ENCODE measurements at places on chromosomes 5 and 9.
A peak's percentile ranks its signal among the peaks of the same experiment; 100 is the strongest.

DNA sequence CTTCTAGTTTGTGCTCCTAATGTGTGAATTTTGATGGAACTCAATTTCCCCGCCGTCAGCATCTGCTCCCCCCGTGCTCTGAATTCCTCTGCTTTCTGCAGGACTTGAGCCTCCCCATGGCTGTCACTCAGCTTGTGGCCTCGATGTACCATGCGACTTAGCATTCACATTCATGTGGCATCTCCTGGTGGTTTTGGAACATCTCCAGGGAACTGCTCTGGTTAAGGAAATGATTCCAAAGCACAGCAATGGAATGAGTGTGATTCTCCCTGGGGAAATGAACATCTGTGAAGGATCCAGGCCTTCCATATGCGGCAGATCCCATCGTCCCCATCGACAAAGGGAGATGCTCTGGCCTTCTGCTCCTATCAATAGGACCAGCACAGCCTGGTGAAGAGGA lies 119.0 kb downstream of the ENTREP1 start:
- no peak for DNase-seq

DNA sequence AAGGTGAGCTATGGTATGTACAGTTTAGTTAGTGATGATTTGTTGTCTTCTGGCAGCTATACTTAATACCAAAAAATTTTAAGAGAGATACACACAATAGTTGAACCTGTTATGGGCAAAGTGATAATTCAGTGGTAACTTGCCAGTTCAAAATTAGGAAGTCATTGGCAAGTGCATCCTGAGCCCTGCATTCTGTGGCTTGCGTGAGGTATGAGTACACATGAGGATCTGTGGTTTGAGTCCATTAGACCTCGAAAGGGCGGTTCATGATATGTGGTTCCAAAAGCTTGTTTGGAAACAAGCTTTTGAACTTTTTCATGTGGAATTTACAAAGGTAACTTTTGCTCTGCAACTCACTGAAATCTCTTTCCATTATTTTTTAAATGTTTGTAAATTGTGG lies 47.0 kb downstream of the GPR21 start:
- DNase-seq, result no peak

GRCh38 chr5:149581192-149581861 lies at the start of gene ARHGEF37:
Gene ARHGEF37, plus strand, starts transcription at chr5:149581498. Its CDS starts 16,272 bp downstream, at chr5:149597770.
- DNase-seq, result peak; percentile 68

GRCh38 chr9:126336736-126337325 lies 10.2 kb downstream of the MVB12B start:
- DNase-seq, result no peak

- no peak for DNase-seq
Observed at GRCh38 chr5:149936700-149937091, 7.9 kb downstream of the PDE6A start.

DNA sequence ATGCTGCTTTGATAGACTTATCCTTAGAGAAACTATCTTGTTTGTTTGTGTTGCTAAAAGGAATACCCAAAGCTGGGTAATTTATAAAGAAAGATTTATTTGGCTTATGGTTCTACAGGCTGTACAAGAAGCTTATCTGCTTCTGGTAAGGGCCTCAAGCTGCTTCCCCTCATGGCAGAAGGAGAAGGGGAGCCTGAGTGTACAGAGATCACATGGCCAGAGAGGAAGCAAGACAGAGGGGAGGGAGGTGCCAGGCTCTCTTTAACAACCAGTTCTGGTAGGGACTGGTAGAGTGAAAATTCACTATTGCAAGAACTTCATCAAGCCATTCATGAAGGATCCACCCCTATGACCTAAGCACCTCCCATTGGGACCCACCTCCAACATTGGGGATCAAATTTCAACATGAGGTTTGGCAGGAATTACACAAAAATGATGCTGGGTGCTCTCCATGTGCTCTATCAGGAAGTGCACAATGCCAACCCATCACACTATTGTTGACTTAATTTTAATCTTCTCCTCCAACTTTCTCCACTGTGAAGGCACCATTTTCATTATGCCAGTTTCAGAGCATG lies 115.1 kb upstream of the SHB start:
- DNase-seq, result peak; percentile 62

DNA sequence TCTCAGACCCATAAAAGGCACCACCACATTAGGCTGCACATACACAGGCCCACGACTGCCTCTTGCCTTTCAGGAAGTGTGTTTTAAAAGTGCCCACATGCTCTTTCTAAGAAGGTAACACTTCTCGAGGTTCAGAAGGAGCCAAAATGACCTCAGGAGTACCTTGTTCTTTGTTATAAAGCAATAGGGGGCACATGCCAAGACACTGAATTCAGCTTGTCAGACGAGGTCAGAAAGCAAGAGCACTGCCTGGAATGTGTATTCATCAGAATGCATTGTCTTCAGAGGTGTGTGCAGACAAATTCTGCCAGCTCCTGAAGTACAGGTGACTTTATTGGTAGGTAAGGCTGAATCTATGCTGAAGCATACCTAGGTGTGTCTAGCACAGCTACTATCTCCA lies 114.5 kb upstream of the IRX1 start:
- no peak for DNase-seq

GRCh38 chr9:75664597-75664996 lies 225.9 kb upstream of the PCSK5 start:
- DNase-seq, result peak; percentile 75

DNA sequence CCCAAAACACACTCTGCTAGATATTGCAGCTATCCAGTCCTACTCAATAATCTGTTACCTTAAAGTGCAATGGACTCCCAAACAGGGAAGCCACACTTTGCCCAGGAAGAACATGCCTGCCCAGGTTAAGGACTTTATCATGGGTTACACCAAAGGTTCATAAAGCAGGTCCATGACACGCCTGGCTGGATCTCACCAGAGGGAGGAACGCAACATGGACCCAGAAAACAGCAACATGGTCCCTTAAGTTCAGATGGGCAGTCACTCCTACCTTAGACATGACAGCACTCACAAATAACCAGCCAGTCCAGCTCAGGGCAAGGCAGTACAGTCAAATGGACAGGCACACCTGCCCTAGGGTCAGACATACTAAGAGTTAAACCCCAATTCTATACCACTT lies 3.8 kb downstream of the P4HA2 start:
- no peak for DNase-seq

DNA sequence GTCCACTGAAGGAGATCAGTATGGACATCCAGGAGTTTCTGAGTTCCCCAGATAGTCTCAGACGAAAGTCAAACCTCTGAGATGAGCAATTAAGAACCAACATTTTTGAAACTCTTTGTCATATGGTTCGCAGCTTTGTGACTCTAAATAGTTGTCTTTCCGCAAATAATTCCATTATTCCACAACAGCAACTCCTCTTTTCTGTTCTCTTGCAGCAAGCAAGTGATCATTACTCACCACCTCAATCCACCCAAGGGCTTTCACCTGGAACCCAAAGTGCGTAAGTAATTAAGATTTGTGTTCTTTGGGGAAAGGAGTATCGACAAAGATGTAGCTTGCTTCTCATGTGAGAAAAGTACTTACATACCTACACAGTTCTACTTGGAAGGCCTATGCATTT lies 15.6 kb downstream of the MTX3 start:
- no peak for DNase-seq

- DNase-seq, result no peak
Observed at GRCh38 chr9:95495961-95496360, 20.8 kb downstream of the PTCH1 start.

DNA sequence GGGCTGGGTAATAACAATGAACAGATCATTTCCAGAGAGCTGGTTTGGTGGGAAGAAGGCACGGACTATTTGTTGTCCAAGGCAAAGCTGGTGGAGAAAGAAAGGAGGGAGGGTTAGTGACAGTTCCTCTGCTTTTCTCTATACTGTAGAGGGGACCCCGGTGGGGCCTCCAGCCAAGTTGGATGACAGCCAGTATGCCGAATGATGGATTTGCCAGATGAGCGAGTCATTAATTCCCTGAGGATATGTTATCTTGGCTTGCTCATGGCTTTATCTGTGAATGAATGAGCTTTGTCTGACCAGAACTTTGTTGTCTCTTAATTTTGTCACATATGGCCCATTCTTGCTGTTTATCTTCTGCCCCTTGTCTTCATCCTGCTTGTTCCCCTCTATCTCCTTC lies 158.6 kb upstream of the GLRA1 start:
- DNase-seq, result no peak

DNA sequence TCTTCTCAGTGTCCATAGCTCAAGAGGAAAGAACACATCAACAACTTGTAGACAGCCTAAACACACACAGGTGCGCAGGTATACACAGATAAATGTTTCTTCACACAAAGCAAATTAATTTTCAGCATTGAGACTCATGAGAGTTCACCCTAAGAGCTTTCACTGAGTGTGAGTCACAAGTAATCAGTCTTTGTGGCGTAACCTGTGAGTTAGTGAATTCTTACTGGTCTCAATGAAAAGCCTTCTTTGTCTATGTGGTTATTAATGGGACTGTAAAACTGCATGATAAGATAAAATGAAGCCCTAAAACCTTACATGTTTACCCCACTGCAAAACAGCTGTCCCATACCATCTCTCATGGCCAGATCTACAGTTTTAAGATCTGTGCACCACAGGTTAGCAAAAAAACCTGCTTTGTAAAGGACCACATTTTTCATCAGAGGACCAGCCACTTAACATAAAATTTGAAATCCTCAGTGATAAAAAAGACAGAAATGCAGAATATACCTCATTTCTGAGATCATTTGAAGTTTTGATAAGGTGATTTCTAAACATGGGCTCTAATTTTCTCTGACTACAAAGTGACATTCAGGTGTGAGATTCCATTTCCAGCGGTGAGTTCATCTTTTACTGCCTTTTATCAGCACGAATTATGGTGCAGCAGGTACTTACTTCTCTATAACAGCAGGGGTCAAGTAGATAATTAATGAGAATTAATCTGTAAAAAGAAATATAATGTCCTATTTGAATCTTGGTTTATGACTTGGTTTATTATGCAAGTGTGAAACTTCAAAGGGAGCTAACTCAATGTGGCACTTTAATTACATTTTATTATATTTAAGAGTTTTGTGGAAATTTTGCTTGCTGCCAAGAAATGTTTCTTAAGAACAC lies 335.7 kb upstream of the PIK3R1 start:
- DNase-seq, result no peak

DNA sequence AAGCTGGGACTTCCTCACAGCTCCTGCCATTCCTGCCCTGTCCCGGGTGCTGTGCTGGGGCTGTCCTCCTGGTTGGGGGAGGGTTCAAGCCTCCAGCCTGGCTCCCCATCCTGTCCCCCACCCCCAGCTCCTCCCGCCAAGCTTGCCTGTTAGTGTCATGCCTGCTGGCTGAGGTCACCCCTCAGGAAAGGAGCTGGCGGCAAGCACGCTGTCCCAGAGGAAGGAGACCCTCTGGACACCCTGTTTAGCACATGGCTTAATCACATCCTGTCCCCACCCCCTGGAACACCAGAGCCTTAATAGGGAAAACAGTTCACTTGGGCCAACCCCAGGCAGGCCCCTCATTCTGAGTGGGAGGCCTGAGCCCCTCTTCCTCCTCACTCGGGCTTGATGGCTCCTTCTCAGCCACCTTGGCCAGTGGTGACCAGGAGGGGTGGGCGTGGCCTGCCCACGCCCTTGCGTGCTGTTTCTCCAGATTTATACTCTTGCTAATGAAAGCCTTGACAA lies 9.2 kb upstream of the PHYHD1 start:
- no peak for DNase-seq

- no peak for DNase-seq
Observed at GRCh38 chr9:77602852-77603251, 45.3 kb downstream of the GNA14 start.

DNA sequence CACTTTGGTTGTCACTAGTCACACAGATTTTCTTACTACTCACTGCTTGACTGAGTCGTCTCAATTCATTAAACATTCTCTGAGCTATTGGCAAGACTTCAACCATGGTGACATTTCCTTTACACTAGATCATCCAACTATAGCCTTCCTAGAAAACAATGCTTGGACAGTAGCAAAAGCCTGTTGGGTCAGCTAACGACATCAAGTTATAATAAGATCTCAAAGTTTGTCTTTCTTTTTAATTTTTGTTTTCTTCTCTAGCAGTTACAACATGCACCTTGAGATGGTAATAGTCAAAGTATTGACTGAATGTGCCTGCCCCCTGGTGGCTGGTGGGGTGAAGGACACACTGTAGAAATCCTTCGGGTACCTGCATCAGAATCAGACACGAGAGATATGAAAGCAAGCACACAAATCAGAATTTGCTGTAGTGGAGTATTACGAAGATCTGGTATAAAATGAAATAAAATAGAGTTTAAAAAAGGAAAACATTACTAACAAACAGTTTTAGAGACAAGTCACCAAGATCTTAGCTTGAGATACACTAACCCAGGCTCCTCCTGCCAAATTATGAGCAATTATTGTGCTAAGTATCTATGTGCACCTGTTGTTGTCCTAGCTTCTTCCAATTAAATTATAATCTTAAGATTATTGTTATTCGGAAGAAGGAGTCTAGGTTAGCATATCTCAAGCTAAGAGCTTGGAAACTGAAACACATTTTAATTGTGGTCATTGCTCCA lies 81.2 kb downstream of the ARL15 start:
- peak; percentile 22 for DNase-seq

- DNase-seq, result no peak
Observed at GRCh38 chr5:67140413-67140812, 56.2 kb downstream of the CD180 start.

All from NCI-H2029 (cell line).